ENCODE measurements at places on chromosomes 5 and 9.

DNA sequence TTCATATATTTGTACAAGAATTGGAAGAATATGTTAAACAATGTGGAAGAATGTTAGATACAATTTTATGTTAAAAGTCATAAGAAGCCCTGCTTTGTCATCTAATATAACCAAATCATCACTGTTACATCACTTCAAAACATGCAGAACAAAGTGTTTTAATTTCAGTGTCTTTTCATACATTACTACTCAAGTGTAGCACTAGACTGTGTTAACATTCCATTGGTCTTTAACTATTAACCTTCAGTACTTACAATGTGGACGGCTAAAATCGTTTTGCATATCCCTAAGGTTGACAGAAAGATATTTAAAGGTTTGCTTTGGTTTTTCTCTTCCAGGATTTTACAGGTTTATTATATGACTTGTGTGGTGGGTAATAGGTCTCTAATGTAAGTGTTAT is 50.9 kb downstream of the VCAN start:
- DNase-seq: no peak

DNA sequence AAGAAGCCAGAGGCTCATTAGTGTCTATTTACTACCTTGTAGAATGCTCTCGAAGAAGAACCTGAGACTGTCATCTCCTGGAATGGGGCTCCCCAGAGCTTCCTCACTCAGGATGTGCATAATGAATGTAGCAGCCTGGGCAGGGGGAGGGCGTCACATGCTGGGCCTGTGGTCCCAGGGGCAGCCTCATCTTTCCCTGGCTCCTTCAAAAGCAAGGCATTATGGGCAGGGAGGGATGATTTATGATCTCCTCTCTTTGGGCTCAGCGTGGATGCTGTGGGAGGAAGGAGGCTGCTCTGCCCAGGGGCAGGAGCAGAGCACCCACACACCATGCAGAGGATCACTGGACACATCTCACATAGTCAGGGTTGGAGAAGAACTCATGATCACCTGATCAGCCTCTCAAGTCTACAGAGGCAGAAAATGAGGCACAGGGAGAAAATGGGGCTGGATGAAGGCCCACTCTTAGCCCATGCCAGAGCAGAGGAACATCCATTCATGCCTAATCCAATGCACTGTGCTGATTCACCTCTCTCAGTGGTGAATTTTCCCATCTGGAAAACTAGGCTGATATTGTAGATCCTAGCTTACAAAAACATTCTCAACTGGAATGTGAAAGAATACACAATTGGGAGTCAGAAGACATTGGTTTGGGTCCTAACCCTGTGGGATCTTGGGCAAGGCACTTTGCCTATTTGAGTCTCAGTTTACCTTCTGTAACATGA is 173.7 kb downstream of the CARTPT start:
- no peak for DNase-seq

GRCh38 chr5:178454821-178455479 is 135.2 kb downstream of the COL23A1 start:
- no peak for DNase-seq

DNA sequence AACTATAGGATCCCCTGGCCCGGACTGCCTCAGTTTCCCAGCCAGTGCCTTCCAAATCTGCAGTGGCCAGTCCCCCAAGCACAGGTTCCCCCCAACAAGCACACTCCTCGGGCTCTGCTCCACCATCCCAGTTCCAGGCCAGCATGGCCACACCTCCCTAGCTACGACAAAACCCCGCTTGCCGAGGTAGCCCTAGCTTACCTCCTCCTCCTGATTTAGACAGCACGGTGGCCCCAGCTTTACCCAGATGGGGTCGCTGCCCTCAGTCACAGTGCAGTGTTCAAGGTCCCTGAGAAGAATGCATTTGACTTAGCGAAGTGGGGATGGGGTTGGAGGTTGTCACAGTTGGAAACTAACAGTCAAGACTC is 40.8 kb upstream of the GARNL3 start:
- DNase-seq: no peak

DNA sequence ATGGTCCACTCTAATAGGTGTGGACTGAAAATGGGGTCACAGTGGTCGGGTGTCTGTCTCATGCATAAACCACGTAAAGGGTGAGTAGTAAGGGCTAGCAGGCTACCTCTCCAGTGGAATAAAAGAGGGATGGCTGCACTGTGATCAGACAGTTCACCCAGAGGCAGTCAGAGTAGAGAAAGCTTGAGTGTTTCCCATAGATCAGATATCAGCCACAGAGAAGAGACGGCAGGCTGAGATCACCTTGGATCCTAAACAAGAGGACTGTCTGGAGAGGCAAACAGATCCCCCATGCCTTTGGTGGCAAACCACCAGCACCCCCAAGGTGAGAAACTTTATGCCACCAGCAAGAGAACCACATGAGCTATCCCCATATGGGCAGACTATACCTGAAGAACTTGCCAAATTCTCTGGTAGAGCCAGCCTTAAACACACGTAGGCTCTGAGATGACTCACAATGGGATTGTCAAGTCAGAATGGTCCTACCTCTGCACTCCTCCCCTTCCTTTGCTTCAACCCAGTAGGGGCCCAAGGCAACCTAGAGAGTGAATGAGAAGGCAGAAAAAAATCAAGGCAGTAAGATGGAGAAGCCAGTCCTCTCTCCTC is 205.2 kb upstream of the MAP3K1 start:
- DNase-seq: no peak

DNA sequence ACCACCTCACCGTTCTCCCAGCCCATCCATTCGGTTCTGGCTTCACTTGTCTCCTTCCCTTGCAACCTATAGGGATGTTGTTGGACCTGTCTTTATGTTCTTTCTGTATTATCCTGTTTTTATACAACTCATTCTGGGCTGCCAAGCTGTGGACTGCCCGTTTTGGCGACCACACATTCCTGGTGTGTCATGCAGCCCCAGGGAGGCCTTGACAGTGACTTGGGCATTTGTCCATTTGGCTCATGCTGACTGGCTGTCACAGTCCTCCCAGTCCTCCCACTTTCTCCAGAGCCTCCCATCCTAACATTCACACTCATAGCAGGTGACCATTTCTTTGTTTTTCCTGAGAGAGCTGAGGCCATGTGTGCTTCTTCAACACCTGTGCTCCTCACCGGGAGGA is 136.4 kb downstream of the SLF1 start:
- no peak for DNase-seq

GRCh38 chr9:133998915-133999595 is 6.9 kb upstream of the VAV2 start:
- no peak for DNase-seq
